Activated naive CD8-positive, alpha-beta T cell treated with anti-CD3 and anti-CD28 coated beads, Interleukin-2, amount 50 U/mL, for 24 hours (primary cell): ENCODE measurements at places on chromosomes 1 and 21.

DNA sequence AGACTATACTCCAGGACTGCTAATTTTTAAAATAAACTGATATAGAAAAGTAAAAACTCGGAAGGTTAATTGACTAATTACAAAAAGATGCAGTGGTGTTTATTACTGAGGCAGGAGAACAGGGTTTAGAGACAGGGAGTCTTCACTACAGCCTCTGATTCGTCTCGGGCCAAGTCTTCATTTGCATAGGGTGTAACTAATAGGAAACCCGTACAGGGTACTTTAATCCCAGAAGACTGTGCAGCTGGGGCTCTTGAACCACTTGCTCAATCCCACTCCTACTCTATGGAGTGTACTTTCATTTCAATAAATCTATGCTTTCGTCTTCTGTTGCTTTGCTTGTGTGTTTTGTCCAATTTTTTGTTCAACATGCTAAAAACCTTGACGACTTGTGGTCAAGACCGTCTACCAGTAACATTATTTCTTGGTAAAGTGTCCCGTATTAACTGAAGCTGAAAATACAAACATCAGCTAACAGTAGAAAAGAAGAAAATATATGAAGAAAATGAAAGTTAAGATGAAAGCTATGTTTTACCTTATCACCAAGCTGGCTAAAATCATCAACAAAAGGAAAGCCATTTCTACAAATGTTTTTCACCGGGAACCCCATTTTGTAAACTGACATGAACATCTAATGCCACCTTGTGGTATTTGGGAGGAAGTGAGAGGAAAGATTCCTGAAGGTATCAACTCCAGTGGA is 8.0 kb downstream of the SDHB start:
- no peak for DNase-seq

DNA sequence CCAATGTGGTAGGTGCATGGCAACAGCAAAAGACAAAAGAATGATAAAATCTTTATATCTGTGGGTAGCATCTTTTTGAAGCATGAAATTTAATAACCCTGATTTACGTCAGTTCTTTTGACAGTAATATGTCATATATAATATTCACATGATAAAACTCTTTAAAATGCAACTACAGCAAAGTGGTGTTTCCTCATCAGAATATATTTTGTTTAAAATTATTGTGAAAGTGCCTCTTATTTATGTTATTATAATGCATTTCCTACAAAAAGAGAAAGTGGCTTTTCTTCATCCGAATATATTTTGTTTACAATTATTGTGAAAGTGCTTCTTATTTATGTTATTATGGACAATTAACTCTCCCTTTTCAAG is 46.9 kb upstream of the EEIG2 start:
- DNase-seq = no peak

- DNase-seq = no peak
These were observed 10.5 kb downstream of the LGR6 start for GRCh38 chr1:202204065-202204464.

GRCh38 chr1:27952147-27952546 is 7.6 kb upstream of the XKR8 start:
- no peak for DNase-seq

- DNase-seq = no peak
These were observed 680.6 kb downstream of the TTLL7 start for GRCh38 chr1:83318366-83318765.

- DNase-seq = no peak
These were observed 2.7 kb downstream of the FAM3B start for GRCh38 chr21:41319273-41319672.

- peak; percentile 65 for DNase-seq
These were observed 9.1 kb downstream of the TTC22 start for GRCh38 chr1:54791880-54792522.

DNA sequence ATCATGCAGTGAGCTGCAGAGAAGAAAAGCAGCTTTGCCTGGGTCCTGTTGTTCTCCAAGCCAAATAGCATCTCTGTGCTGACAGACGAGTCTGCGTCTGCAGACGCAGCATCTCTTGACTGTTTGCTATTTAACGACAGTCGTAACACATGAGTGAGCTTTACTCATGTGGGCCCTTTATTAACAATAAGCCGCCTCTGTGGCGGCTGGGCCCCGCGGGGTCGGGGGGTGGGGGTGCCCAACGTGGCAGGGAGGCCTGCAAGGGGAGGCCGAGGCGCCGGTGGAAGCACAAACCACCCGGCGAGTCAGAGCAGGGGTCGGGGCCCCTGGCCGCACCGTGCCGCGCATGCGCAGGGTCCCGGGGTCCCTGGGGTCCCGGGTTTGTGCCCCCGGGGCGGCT is 435.1 kb downstream of the KIF26B start:
- DNase-seq = no peak

GRCh38 chr1:61392409-61393242 is 310.3 kb downstream of the NFIA start:
- no peak for DNase-seq

DNA sequence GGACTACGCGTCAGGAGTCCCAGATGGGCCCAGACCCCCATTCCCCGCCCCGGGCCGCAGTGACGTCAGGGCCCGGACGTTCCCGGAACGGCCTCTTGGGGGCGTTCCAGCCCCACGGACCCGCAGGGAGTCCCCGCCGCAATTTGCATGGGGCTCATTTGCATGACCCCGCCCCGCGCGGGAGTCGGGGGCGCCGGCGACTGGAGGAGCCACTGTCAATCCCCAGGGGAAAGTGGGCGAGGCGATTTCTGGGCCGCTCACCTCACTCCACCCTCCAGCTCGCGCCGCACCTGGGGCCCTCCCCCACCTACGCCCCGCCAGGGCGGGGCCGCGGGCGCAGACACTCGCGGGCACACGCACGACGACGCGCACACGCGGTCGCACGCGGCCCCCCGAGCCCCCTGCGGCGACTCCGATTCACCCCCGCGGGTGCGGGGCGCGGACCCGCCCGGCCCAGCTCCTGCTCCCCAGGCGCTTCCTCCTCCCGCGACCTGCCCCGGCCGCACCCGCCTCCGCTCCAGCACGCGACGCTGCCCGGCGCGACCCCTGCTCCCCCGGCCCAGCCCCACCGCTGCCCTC is 13.2 kb downstream of the AGRN start:
- DNase-seq = peak; percentile 96

- no peak for DNase-seq
These were observed 832 bp downstream of the MRPL20 start for GRCh38 chr1:1406101-1406820.

DNA sequence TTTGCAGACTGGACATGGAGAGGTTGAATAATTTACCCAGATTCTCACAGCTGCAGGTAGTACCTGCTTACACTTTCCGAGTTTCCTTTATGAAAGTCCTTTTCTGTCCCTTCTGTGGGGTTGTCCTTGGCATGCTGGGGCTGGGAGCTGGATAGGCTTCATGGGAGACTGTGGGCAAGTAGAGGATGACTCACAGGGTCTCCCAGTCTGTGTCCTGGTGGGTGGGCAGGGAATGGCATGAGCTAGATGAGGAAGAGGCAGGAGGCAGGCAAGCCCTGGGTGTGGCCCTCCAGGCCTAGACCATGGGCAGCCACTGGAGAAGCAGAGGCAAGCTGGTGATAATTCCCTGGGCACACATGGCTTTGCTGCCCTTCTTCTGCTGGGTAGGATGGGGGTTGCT is 80.6 kb downstream of the NAV1 start:
- no peak for DNase-seq

- DNase-seq = no peak
These were observed 27.1 kb downstream of the GBP2 start for GRCh38 chr1:89098857-89099256.

DNA sequence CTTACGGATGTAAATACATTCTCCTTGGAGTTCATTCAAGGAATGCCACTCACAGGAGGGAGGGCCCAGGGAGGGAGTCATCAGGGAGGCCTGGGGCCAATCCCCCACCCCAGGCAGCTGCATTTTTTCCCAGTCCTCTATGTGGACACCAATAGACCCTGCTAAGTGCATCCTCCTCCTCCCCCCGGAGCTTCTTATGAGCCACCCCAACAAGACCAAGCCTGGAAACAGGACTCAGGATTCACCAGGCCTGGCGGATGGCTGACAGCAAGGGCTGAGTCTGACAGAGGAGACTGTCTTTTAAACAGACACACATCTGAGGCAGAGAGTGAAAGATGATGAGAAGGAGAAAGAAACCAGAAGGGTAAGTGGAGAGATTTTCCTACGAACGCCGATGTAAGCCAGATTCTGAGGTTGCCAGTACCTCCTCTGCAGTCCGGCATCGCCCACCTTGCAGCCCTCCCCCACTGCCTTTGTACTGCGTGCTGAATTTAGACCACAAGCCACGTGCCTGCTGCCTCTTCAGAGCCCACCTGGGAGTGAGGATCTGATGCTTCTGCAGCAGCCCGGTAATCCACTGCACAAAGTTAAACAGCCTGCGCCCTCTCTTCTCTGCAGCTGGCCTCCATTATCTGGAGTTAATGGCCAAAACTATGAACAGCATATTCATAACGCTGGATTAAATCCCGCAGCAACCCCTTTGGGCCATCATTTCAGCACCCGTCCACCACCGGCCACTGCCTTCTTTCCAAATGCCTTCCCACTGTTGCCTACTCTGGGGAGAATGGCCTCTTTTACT is 17.6 kb upstream of the SFPQ start:
- DNase-seq = no peak

DNA sequence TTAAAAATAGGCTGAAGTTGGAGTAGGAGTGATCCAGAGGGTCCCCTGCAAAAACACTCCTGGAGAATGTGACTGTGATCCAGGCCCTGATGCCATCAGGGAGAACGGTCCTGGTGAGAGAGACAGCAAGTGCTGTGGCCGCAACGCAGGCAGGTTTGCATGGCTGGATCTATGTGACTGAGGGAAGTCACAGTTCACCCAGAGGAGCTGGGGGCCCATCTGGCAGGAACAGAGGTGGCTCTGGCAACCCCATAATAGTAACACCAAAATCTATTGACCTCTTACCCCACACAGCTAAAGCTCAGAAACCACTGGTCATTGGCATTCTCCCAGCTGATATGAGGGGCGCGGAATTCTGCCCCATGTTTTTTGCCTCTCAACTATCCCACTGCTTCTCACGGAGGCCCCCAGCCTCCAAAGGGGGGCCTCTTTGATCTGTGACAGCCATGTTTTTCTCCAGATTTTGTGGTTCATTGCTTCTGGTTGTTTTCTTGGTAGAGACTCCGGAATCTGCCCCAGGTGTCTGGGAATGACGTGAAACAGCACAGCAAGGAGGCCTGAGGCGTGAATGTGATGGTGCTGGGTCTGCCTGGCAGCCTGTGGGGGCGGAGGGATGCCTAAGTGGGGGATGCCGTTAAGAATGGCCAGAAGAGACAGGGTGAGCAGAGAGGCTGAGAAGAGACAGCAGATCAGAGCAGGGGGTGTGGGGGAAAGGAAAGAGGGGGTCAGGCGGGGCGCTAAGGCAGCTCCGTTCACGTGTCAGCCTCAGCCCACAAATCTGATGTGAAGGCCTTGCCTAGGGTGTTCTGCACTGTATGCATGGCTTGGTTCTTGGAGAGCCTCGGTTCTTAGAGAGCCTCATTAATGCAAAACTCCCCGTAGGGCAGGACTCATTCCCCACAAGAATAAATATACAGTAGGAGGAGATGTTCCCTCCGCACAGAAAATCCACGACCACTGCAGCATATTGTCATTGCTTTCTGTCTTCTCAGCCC is 23.5 kb downstream of the CASP9 start:
- no peak for DNase-seq

- DNase-seq = peak; percentile 84
These were observed 676 bp upstream of the PIAS3 start for GRCh38 chr1:145859491-145860023.

DNA sequence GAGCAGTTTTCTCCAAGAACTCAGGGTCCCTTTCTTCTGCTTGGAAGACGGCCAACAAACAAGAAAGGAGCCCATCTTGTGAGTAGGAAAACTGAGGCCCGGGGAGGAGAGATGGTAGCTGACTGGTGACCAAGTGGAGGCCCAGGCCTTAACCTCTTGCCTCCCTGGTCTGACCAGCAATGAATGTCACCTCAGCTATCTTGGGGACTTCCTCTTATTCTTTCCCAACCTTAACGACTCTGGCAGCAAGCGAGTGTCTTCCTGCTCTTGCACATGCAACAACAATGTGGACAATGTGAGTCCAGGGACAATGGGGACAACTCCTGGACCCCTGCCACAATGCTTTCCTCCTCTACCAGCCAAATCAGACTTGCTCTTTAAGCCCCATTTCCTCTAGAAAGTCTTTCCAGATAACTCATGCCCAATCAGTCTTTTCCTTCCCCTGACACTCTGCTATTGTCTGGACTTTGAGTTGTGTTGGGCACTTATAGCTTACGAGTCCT is 12.6 kb downstream of the HSPG2 start:
- DNase-seq = no peak

GRCh38 chr1:41533731-41534080 is 49.2 kb upstream of the EDN2 start:
- no peak for DNase-seq

DNA sequence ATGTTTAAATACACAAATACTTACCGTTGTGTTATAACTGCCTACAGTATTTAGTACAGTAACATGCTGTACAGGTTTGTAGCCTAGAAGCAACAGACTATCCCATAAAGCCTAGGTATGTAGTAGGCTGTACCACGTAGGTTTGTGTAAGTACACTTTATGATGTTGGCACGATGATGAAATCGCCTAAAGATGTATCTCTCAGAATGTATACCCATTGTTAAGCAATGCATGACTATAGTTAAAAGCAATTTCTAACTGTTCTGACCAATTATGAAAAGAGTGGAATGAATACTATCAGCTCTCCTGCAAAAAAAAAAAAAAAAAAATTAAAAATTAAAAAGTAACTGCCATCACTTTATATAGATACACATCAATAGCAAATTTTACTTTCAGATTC is 11.4 kb downstream of the HP1BP3 start:
- DNase-seq = no peak

- no peak for DNase-seq
These were observed 146.6 kb downstream of the PGBD5 start for GRCh38 chr1:230279583-230279945.

GRCh38 chr1:38804062-38804886 is 55.3 kb downstream of the RRAGC start:
- DNase-seq = no peak

GRCh38 chr1:183515002-183515689 is 42.8 kb downstream of the SMG7 start:
- DNase-seq = no peak

DNA sequence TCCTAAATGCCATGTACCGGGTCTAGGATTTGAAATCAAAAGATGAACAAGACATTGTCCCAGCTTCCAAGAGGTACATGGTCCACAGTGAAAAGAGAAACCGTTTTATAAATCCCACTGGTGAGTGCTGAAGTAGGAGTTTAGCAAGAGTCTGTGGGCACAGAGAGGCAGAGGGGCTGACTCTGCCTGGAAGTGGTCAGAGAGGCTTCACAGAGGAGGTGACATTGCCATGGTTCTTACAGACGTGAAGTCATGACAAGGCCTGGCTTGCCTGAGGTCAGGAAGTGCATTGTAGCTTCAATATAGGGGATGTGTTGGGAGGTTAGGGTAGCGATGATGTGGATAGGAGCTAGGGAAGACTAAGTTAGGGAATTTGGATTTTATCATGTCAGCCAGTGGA is 28.4 kb downstream of the MAPKAPK2 start:
- no peak for DNase-seq

DNA sequence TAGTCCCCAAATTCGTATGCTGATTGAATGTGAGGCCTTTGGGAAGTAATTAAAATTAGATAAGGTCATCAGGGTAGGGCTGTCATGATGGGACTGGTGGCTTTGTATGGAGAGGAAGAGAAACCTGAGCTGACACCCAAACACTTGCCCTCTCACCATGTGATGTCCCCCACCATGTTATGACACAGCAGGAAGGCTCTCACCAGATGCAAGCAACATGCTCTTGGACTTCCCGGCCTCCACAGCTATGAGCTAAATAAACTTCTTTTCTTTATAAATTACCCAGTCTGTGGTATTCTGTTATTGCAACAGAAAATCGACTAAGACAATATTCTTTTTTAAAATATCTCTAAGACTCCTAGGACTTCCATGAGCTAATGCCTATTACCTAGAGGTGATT is 43.6 kb upstream of the GUCA2B start:
- DNase-seq = no peak
